T-helper 9 cell (primary cell): ENCODE measurements at places on chromosomes 3 and 15.

DNA sequence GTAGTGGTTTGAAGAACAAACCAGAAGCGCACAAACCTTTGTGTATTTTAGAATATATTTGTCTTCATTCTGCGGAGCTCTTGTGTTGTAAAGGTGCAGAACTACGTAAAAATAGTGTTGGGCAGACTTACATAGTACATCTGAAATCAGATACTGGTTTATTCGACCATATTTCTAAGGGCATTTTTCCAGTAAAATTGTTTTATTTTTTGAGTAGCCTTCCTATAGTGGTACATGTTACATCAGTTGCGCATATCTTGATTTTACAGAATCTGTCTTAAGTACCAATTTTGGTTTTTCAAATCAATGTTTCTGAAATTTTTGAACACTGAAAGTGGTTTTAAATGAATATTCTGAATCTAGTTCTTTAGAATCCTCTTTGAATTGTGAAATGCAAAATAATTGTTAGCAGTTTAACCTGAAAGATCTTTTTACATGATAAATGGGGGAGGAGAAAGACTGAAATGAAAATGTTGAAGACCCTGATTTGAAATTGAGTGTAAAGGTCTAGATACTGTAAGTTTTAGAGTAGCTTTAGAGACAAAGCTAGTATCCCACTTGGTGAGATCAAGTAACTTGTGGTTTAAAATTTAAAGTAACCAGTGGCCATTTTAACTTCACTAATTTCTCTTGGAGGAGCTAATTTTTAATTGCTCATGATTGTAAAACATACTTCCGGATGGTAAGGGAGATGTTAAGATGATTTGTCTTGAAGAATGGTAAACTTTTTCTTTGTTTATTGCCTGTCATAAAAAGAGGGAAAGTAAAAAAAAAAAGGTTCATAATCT, 15.5 kb upstream of the CHD2 start:
- DNase-seq, result no peak

GRCh38 chr3:9785602-9786001, 6.7 kb downstream of the TADA3 start:
- DNase-seq, result no peak

DNA sequence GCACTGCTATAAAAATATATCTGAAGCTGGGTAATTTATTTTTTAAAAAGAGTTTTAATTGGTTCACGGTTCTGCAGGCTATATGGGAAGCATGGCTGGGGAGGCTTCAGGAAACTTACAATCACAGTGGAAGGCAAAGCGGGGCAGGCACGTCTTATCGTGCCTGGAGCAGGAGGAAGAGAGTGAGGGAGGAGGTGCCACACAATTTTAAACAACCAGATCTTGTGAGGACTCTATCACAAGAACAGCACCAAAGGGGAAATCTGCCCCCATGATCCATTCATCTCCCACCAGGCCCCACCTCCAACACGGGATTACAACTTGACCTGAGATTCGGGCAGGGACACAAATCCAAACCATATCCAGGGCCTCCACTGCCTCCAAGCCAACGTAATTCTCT, 75.0 kb downstream of the MCF2L2 start:
- no peak for DNase-seq

- DNase-seq, result no peak
Observed at GRCh38 chr3:78785004-78785403, 982.8 kb downstream of the ROBO1 start.

GRCh38 chr15:53129121-53129904, 339.2 kb upstream of the ONECUT1 start:
- no peak for DNase-seq

DNA sequence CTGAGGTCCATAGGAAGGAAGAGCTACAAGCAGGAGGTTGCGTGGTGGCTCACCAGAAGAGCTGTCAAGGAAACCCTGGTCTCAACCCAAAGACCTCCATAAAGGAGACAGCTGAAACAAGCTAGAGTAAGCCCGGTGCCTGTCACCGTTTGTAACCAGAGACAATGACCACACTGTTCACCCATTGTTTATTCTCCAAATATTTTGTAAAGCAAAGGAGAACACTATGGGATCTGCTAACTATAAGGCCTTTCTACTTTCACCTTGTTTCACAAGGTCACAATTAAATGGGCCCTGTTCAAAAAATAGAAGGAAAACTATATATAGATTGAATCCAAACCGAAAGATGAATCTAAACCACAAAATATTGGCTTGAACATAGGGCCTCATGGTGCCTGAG, 128.9 kb upstream of the TPRG1 start:
- DNase-seq, result no peak

- DNase-seq, result no peak
Observed at GRCh38 chr15:91885714-91886270, 32.3 kb downstream of the SLCO3A1 start.

DNA sequence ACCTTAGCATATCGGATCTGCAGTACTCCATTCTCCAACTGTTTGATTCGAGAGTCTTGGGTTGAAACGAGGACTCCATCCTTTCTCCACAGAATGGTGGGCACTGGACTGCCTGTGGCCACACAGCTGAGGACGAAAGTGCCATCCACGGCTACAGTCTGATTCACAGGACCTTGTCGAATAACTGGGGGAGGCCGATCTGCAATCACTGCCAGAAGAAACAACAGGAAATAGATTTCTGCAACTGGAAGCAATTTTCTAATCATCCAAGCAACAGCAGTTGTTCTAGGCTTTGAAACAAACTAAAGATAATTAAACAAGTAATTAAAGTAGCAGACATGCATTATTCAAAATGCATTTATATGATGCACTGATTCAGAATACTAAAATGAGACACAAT, 1097.7 kb downstream of the ROBO1 start:
- DNase-seq, result no peak

GRCh38 chr3:89058371-89058770, 49.0 kb upstream of the EPHA3 start:
- DNase-seq, result no peak

DNA sequence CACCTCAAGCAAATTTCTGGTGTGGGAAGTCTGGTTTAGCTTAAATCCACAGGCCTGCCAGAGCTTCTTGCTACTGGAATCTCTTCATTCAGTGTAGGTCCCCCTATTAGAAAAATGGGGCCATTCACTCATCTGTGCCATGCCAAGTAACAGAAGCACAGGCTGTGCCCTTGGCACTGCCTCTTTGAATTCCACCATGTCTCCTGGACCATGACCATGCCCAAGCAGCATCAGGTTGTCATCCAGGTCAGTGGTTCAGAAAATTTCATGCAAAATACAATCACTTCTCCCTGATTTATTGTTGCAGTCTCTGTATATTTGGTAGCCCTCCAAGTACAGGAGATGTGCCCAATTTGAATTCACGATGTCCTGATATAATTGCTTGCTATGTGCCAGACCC, 602.1 kb upstream of the ZNF385D start:
- DNase-seq, result no peak

- peak; percentile 42 for DNase-seq
Observed at GRCh38 chr3:170178651-170179050, 2.9 kb downstream of the PHC3 start.

DNA sequence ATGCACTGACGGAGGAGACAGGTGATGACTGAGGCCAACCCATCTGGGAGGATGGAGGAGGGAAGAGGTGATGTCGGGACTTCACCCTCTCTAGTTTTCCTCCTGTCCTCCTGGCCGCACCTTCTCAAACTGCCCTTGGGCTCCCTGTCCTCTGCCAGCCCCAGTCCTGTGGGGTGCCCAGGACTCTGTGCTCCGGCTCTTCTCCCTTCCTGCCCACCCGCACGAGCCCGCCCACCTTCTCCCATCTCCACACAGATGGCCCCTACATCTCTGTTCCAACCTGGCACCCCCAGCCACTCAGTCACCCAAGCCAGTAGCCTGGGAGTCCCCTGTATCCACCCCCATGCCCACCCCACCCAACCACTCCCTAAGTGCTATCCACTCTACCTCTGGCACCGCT, 206.7 kb upstream of the LINGO1 start:
- no peak for DNase-seq

GRCh38 chr15:77482570-77482969, 61.9 kb downstream of the HMG20A start:
- DNase-seq, result no peak

GRCh38 chr3:46372492-46373359, 2.0 kb downstream of the CCR5 start:
- DNase-seq, result no peak
